ENCODE measurements at places on chromosomes 11 and 22.

GRCh38 chr11:113985906-113986305, 11.0 kb downstream of the HTR3A start:
- H3K27ac ChIP-seq, result no peak overlapping the region
- H3K4me3 ChIP-seq, result no peak overlapping the region
- no peak for DNase-seq
- no peaks in the 10 kb centered on the region for H3K36me3 ChIP-seq
- peaks cover 14% of the 10 kb centered on the region for H3K27me3 ChIP-seq

DNA sequence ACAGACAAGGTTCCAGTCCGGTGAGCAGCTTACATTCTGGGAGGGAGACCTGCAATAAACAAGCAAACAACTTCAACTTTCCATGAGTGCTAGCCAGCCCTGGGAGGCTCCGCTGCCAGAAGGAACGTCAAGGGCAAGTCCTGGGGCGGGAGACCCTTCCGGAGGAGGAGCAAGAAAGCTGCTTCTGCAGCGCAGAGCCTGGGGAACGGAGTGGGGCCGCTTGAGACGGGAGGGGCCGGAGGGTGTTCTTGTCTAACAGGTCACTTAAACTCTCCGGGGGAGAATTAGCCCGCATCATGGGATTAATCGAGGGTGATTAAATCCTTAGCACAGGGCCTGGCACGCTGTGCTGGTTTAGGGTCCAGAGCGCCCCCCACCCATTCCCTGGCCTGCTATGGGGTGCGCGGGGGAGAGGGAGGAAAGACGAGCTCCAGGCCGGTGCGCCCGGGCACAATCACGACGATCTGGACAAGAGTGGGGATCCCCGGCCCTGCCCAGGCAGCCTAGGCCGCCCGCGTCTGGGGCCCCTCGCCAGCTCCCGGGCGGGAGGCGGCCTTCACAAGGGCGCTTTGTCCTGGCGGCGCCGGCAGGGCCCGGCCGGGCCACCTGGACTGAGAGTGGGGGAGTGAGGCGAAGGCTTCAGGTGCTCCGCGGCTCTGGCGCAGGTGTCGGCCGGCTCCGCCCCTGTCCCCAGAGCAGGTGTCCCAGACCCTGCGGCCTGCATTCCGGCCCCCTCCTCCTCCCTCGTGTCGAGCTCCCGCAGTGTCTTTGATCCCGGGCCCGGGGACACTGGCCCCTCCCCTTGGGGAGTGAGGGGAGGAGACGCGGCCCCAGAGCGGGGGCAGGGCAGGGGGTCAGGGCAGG, 663 bp upstream of the LARGE2 start:
- H3K27ac ChIP-seq, result no peak overlapping the region
- H3K4me1 ChIP-seq, result peaks cover 21% of the 10 kb centered on the region
- H3K36me3 ChIP-seq, result peaks cover 3% of the 10 kb centered on the region
- peak overlapping the region; percentile 49 for H3K4me3 ChIP-seq
- peaks cover 11% of the 10 kb centered on the region for H3K27me3 ChIP-seq
- DNase-seq, result no peak

DNA sequence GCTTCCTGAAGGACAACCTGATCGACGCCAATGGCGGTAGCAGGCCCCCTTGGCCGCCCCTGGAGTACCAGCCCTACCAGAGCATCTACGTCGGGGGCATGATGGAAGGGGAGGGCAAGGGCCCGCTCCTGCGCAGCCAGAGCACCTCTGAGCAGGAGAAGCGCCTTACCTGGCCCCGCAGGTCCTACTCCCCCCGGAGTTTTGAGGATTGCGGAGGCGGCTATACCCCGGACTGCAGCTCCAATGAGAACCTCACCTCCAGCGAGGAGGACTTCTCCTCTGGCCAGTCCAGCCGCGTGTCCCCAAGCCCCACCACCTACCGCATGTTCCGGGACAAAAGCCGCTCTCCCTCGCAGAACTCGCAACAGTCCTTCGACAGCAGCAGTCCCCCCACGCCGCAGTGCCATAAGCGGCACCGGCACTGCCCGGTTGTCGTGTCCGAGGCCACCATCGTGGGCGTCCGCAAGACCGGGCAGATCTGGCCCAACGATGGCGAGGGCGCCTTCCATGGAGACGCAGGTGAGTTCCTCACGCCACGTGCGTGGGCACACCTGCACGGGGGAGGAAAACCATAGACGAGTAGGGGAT, 1.5 kb downstream of the BCR start:
- peak overlapping the region; percentile 98 for H3K27ac ChIP-seq

DNA sequence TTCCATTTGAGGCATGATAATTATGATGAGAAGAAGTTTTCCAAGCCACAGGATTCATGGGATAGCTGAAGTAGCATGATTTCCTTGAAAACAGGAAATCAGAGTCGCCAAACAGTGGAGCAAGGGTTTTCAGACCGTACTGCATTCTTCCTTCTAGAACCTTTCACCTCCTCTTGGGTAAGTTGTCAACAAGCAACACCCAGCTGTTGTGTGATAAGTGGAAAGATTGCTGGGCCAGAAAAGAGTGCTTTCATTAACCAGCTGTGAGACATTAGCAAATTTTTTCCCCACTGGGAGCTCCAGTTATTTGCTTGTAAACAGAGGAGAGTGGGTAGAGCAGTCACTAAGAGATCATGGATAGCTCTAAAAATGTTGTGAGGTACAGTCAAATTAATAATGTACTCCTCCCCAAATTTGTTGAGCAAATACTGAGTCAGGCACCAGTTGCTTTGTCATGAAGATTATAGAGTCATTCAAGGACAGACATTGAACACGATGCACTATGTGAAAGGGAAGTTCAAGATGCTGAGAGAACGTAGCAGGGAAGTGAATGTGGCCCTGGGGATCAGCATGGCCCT, 11.7 kb upstream of the MPEG1 start:
- no peak overlapping the region for H3K27ac ChIP-seq
- H3K4me3 ChIP-seq, result no peak overlapping the region
- peaks cover 3% of the 10 kb centered on the region for H3K27me3 ChIP-seq
- no peaks in the 10 kb centered on the region for H3K36me3 ChIP-seq
- DNase-seq, result no peak

DNA sequence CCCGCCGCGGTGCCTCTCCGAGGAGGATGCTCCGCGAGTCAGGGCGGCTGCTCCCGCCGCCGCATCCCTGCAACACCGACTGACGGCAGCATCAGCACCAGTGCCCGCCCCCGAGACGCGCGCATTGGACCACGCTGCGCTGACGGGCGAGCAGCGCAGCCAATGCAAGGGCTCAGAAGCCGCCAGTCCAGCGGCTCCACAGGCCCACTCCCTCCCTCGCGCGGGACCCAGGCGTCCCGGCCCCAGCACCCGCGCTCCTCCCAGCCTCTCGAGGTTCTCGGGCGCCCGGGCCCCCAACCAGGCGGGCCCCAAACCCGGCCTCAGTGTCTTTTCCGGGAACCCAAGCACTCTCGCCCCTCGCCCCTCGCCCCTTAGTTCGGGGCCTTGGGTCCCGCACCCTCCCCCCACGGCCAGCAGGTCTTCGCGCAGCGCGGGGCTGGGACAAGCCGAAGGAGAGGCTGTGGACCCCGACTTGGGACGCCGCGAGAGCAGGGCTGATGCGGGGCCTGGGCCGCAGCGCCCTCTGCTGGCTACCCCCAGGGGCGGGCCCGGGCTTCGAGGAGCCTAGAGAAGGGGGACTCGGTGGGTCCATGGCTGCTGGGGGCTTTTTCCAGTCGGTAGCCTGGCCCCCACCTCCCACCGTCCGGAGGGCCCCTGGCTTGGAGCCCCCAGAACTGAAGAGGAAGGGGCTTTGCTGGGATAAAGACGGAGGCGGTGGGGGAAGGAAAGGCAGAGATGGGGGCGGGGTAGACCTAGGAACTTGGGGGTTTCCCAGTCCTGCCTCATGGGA, at the start of gene NRXN2:
TSS of gene NRXN2 (minus strand) at position 81 of the 790 bp plus-strand sequence. CDS start 9,498 bp downstream, outside the sequence.
- H3K36me3 ChIP-seq, result no peaks in the 10 kb centered on the region
- peak; percentile 91 for DNase-seq
- H3K27me3 ChIP-seq, result peaks cover 15% of the 10 kb centered on the region

DNA sequence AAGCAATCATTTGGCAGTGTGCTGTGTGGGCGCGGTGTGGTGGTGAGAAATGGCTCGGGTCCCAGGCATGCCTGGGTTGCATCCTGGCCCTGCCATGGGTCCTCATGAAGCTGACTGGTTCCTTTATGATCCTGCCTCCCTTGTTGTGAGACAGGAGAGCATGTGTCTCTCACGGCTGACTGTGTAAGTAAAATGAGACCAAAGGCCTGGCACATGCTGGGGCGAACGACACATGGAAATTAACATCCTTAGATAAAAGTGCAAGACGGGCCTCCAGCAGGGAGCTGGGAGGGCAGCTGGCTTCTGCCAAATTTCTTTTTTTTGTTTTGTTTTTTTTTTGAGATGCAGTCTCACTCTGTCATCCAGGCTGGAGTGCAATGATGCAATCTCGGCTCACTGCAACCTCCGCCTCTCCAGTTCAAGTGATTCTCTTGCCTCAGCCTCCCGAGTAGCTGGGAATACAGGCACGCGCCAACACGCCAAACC, 9.4 kb upstream of the FBLN1 start:
- no peak overlapping the region for H3K4me3 ChIP-seq
- DNase-seq, result no peak
- peaks cover 3% of the 10 kb centered on the region for H3K4me1 ChIP-seq
- peaks cover 22% of the 10 kb centered on the region for H3K27me3 ChIP-seq
- no peaks in the 10 kb centered on the region for H3K36me3 ChIP-seq

GRCh38 chr11:35553831-35554230, 28.4 kb upstream of the PAMR1 start:
- no peaks in the 10 kb centered on the region for H3K4me1 ChIP-seq
- no peak overlapping the region for H3K27ac ChIP-seq
- no peak overlapping the region for H3K4me3 ChIP-seq
- no peak for DNase-seq
- H3K27me3 ChIP-seq, result peaks cover 19% of the 10 kb centered on the region

- H3K27ac ChIP-seq, result no peak overlapping the region
- no peak overlapping the region for H3K4me3 ChIP-seq
- H3K4me1 ChIP-seq, result peaks cover 30% of the 10 kb centered on the region
- no peak for DNase-seq
- peaks cover 31% of the 10 kb centered on the region for H3K36me3 ChIP-seq
- H3K27me3 ChIP-seq, result no peaks in the 10 kb centered on the region
These were observed 57.2 kb downstream of the SPECC1L start for GRCh38 chr22:24327832-24328231.

DNA sequence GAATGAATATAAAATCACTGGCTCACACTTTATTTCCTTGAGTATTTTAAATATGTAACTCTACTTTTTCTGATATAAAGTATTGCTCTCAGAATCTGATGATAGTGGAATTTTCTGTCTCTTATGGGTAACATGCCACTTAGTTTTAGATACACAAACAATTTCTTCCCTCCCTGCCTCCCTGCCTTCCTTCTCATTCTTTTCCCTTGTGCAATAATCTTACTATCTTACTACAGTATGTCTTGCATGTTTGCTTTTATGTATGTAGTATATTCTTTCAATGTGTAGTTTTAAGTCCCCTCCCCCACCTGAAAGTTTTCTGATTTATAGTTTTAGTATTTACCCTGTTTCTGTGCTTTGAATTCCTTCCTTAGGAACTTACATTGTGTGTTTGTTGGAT, 48.4 kb downstream of the INSC start:
- H3K27me3 ChIP-seq, result peaks cover 7% of the 10 kb centered on the region
- no peak for DNase-seq
- H3K27ac ChIP-seq, result no peak overlapping the region
- H3K36me3 ChIP-seq, result no peaks in the 10 kb centered on the region
- H3K4me3 ChIP-seq, result no peak overlapping the region

- no peak for DNase-seq
- H3K4me1 ChIP-seq, result no peaks in the 10 kb centered on the region
- H3K27ac ChIP-seq, result no peak overlapping the region
- no peaks in the 10 kb centered on the region for H3K36me3 ChIP-seq
These were observed 12.4 kb upstream of the SWAP70 start for GRCh38 chr11:9651481-9651880.

GRCh38 chr22:42001706-42002105, 3.1 kb downstream of the WBP2NL start:
- H3K4me1 ChIP-seq, result peaks cover 23% of the 10 kb centered on the region
- H3K36me3 ChIP-seq, result peaks cover 16% of the 10 kb centered on the region
- H3K27ac ChIP-seq, result no peak overlapping the region
- no peak overlapping the region for H3K4me3 ChIP-seq
- no peaks in the 10 kb centered on the region for H3K27me3 ChIP-seq
- no peak for DNase-seq

DNA sequence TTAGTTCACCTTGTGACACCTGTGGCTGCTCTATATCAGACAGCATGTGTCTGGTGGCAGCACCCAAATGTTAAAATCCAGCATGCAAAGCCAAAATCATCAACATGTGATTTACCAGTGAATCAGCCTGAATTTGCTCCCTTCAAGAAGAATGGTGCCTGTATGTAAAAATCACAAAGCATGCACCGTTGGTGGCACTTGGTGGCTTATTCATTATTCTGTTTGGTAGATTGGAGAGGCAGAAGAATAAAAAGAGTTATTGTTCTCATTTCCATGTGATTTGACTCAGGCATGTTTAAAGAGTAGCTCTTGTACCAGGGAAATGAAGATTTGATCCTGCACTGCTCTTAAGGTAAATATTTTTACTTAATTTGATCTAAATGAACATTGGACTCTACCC, 143.9 kb upstream of the MPPED2 start:
- no peaks in the 10 kb centered on the region for H3K36me3 ChIP-seq
- no peak overlapping the region for H3K27ac ChIP-seq
- H3K4me1 ChIP-seq, result no peaks in the 10 kb centered on the region
- no peak overlapping the region for H3K4me3 ChIP-seq

DNA sequence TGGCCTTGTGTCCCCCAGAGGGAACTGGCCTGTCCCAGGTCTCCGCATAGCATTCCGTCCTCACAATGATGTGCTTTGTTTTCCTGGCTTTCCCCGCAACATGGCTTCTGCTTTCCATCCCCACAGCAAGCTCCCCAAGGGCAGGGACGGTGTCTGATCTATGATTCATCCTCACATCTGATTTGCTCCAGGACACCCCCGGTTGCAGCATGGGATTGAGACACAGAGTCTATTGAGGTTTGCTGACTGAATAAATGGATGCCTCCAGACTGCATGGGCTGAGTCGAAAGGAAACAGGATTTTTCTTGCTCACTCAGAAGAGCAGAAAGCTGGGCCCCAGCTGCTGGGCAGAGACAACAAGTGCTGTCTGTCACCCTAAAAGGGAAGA, 40.2 kb downstream of the LMO1 start:
- no peak overlapping the region for H3K27ac ChIP-seq
- no peaks in the 10 kb centered on the region for H3K27me3 ChIP-seq

DNA sequence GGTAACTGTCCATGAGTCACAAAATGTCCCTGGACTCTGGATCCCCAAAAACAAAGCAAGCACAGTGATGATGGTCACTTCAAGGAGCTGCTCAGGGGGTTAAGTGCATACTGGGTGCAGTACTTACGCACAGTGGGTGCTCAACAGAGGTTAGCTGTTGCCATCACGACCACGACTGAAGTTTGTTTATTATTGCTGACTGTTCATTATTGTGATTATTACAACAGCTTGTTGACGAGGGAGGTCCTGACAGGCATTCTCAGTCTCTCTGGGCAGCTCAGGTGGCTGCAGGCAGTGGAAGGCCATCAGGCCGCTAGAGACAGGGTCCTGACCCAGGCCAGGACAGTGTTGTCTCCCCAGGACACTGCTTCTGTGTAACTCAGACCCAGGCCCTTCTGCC, 418.8 kb downstream of the SHANK2 start:
- peaks cover 2% of the 10 kb centered on the region for H3K27me3 ChIP-seq
- no peak overlapping the region for H3K27ac ChIP-seq
- DNase-seq, result no peak
- no peaks in the 10 kb centered on the region for H3K4me1 ChIP-seq
- no peaks in the 10 kb centered on the region for H3K36me3 ChIP-seq
- no peak overlapping the region for H3K4me3 ChIP-seq

GRCh38 chr11:3838504-3838903, 2.3 kb downstream of the RHOG start:
- H3K27ac ChIP-seq, result peak overlapping the region; percentile 92
- no peak for DNase-seq
- H3K4me3 ChIP-seq, result peak overlapping the region; percentile 92
- no peaks in the 10 kb centered on the region for H3K27me3 ChIP-seq
- H3K4me1 ChIP-seq, result peaks cover 59% of the 10 kb centered on the region
